CD4-positive, alpha-beta T cell treated with Interleukin-1 beta for 1 hour (primary cell): ENCODE measurements at places on chromosomes 6 and 20.

GRCh38 chr6:120671519-120671918 is 662.8 kb downstream of the TBC1D32 start:
- DNase-seq = no peak

- no peak for DNase-seq
These were observed 211.7 kb upstream of the CST7 start for GRCh38 chr20:24737212-24737850.

- no peak for DNase-seq
These were observed 31.1 kb downstream of the POFUT1 start for GRCh38 chr20:32238483-32239425.

DNA sequence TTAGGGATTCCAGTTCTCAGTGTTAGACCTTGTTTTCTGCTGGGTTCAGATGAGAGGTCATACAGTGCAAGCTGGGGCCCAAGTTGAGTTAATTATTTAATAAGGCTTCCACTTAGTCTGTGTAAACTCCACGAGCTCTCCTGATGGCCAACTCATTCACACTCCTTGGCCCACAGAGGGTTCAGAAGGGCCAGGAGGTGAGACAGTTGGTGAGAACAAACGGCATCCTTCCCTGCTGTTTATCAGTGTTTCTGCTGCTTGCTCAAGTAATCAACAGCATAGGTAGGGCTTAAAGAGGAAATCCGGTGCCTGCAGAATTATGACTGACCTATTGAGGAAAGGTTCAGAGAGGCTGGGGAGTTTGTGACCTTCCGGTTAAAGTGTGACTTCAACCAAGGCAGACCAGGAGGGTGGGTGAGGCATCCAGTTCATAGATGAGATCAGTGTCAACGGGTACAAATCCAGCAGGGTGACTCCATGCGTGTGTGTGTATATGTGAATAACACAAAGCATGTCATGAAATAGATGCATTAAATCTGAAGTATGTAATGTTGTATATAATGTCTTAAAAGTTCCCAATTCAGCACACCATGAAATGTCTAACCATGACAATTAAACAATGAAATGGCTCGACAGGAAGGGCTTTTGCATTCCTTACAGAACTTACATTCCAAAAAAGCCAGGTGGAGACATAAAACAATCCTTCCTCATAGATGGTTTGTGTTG is 37.4 kb upstream of the BCAS1 start:
- DNase-seq = no peak

DNA sequence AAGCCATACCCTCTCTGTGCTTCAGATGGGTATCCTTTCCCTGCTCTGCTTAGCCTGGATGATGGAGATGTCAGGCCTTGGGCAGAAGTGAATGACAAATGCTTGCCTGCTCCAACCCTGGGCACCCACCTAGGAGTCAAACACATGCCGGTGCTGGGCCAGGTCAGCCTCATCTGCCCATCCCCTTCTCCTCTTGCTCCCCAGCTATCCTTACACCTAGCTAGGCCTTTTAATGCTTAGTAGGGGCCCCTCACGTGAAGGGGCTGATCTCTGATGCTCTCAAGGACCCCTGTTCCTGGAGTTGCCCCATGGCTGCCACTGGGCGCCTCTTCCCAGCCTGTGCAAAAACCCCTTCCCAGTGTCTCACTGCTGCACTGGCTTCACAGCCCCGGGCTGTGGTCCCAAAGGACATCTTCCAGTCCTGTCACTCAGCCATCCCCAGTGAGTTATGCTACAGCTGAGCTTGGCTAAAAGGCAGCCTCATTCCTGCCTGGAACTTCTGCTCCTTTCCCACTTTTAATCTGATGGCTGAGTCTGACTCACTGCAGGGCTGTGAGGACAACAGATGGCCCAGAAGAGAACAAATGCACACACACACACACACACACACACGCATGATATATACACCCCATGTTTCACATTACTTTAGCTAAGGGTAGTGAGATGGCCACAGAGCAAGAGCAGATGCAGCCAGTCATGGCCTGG is 12.8 kb upstream of the SDCBP2 start:
- no peak for DNase-seq

DNA sequence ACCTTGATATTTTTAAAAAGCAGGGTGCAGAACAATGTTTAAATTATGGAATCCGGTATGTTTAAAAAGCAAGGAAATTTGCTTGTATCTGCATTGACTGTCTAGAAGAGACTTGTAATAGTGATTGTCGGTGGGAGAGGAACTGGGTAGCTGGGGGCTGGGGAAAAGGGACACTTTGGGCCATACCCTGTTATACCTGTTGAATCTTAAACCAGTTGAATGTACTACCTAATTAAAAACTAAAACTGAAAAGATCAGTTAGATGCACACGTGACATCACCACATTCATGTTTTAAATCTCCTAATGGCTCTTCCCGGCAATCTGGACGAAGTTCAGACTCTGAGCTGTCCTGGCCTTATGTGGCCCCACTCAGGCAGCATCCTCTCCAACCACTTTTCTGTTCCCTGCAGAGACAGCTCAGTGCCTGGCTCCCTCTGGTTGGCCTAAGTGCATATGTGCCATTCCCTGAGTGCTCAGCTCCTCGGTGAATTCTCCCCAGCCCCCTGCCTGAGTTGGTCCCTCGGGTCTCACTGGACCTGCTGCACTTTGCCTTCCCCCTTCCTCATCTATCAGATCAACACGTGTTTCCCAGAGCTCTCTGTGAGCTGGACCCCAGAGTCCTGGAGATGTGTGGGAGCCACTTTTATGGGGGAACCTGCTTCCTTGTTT is 36.3 kb downstream of the SLC52A3 start:
- DNase-seq = no peak

DNA sequence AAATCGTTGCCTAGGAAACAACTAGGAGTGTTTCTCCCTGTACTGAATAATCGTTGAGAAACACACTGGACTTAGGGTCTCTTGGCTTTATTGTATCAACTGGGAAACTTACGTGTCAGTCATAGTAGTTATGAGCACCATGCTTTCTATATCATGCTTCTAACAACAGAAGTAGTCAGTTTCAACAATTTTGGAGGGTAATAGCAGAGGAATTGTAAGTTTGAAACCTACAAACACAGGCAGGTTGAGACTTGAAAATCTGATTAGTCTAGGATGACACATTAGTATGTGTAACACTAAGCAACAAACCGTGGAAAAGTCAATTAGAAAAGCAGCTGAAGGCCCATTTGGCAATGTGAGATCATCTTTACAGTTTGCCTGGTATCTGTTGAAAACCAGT is 43.9 kb upstream of the FABP7 start:
- DNase-seq = no peak

DNA sequence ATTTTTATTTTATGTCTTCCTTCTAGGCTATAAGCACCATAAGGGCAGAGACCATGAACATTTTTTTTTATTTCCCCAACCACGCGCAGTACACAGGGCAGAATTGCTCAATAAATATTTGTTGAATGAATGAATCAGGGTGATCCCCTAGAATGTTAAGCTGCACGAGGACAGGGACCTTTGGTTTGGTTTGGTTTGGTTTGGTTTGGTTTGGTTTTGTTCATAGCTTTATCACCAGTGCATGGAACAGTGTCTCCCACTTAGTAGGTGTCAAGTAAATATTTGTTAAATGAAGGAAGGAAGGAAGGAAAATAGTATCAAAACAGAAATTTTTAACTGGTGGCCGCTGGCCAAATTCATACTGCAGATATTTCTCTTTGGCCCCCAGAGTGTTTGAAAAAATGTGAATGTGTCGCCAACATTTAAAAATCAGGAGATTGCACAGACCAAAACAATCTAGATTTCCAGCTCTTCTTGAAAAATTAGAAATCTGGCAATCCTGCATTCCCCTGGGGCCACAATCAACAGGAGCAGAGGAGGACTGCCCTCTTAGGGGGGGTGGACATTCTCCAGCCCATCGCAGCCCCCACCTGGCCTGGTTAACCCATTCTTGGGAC is 205.3 kb downstream of the EYA2 start:
- DNase-seq = no peak

GRCh38 chr6:111888928-111889695 is 15.9 kb upstream of the FYN start:
- no peak for DNase-seq

DNA sequence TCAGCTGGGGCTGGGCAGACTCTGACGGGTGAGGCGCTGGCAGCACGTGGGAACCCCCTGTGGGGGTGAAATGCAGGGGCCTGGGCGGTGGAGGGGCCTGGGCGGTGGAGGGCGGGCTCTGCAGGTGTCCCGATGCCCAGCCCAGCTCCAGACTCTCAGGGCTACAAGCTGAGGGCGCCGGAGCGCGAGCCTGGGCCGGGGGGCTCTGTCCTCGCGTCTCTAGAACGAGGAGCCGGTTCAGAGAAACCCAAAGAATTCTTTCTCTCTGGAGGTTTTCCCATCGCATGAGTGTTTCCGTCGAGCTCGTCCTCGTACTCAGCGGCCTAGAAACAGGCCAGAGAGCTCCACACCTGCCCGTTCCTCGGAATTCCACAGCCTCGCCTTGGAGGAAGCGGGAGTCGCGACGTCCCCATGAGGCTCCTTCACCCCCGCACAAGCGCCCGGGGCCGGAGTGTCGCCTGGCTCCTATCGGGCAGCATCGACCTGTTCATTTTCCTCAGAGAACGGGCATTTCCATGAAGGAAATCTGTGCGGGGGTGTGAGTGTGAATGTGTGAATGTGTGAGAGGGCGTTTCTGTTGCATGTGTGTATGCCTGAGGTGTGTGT is 76.9 kb downstream of the SMOC2 start:
- DNase-seq = no peak

- no peak for DNase-seq
These were observed 607.2 kb downstream of the QKI start for GRCh38 chr6:164021589-164022250.

DNA sequence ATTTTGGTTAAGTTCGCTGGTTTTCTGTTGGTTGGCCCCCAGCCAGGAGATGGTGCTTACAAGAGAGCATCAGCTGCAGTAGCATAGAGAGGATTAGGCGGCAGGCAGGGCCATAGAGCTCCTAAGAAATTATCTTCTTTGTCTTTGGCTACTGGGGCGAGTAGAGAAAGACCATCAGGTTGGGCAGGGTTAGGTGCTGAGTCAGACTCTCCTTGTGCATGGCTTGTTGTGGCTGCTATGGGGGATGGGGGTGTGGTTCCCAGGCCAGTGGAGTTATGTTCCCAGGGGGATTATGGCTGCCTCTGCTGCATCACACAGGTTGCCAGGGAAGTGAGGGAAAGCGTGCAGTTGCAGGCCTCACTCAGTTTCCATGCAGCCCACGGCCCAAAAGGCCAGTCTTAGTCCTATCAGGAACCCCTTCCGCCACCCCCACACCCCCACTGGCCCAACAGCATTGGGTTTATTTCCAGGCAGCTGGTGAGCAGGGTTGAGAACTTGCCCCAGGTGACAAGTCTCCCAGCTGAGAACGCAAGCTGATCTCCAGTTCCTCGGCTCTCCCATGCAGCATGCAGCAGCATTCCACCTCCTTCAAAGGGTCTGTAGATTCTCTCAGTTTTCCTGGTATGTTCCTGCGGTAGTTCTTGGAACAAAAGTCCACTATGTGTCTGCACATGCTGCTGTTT is 243.7 kb downstream of the UTRN start:
- no peak for DNase-seq

- DNase-seq = no peak
These were observed 2.0 kb downstream of the GLP1R start for GRCh38 chr6:39050453-39051112.

GRCh38 chr6:38354905-38355304 is 284.8 kb downstream of the BTBD9 start:
- no peak for DNase-seq

GRCh38 chr6:29466241-29466640 is 9.3 kb downstream of the OR2H1 start:
- DNase-seq = no peak

DNA sequence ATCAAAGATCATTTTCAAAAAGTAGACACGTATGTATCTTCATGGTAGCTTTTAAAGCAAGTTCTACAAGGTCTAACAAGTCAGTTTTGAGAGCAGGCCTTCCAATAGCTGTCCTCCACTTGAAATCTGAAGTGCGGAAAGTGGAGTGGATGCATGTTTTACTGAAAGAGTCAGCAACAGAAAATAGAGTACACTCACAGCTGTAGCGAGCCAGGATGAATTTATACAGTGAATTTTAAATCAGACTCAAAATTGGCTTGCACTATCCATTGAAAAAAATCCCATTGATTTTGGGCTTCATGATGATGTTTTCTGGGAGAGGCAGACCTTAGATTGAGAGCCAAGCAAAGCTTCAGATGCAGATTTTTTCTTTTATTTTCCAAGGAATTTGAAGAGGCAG is 80.6 kb downstream of the GJA10 start:
- DNase-seq = no peak

DNA sequence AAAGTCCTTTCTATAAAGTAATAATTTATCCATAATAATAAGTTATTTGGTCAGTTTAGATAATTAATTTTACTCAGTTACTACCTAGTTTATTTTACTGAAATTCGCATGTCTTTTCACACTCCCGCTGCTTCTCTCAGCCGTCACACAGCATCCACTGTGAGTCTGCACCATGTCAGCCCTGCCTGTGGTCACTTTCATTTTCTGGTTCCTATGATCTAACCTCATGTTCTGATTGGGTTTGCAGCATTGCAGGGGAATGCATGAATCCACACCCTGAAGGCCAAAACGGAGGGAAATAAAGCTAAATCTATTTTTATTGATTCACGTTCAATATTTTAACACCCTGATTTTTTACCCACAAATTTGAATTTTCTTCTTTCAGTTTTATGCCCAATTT is 47.4 kb downstream of the PDE10A start:
- DNase-seq = no peak

DNA sequence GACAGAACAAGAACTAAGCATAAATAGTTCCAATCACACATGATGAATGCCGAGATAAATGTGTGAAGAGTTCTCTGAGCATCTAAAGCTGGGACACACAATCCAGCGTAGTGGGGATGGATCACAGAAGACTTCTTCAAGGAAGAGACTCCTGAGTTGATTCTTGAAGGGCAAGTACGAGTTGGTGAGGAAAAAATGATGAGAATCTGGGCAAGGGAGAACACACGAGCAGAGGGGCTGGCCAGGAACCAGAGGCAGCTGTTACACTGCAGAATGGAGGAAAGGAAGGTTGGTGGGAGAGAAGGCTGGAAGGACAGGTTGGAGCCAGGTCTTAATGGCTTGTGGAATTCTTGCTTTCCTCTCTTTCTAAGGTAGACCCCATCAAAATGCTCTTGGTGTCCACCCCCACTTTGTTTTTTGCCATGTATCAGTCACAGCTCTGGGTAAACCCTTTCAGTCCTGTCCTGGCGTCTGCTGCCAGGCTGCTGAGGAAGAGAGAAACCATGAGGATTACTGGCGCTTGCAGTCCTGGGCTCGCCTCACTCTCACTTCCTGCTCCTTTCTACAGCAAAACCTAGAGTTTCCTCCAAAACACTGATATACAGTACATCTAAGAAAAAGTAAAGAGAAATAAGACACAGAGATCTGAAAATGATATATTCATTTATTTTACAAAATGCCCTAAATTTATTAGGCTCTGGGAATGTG is 127.6 kb upstream of the FAM184A start:
- peak; percentile 1 for DNase-seq

DNA sequence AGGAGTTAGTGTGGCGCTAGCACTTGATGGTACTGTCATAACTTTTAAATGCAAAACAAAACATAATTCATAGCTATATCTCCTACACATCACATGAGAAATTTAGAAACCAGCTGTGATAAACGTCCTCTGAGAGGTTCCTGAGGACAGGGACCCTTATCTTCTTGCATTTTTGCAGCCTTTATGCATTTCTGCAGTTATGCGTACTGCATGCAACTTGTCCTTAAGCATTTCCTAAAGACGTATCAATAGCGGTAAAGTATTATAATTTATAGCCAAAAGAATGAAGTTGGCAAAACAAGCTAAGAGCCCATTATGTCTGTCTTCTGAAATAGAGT is 1.7 kb downstream of the NAPB start:
- no peak for DNase-seq
